Heart right ventricle (tissue), 16 donors: ENCODE measurements at places on chromosomes 2 and 18. TPM values are rescaled to one million over a fixed set of nuclear protein-coding genes. Genes with fewer than 3 reads are reported as not detected.
A peak's percentile ranks its signal among the peaks of the same experiment; 100 is the strongest.

DNA sequence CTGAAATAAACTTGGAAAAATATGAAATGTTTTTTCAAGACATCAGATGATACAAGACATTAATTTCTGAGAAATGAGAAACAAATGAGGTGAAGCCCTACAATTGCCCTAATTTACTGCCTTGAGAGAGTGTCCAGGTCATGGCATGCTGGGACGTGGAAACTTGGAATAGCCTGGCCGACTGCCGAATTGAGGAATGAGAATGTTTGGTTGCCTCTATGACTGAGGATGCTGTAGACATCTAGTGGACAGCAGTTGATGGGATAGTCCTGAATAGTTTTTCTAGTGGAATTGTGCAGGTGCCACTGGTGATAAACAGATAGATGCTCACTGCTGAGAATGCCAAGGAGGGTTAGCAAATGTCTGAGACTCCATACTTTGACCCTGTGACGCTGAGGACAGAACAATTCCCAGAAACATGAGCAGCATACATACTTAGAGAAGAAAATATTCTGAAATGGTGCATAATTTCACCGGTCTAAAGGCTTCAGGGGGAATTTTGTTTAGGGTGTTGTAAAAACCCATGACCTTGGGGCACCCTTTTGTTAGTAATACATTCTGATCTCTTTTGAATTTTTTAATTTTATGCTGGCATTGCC, 56.5 kb upstream of the CWC22 start:
- DNase-seq: no peak

TBR1 gene
- not detected for total RNA-seq

GRCh38 chr2:17515652-17516051, 2.6 kb downstream of the RAD51AP2 start:
- no peak for DNase-seq

DNA sequence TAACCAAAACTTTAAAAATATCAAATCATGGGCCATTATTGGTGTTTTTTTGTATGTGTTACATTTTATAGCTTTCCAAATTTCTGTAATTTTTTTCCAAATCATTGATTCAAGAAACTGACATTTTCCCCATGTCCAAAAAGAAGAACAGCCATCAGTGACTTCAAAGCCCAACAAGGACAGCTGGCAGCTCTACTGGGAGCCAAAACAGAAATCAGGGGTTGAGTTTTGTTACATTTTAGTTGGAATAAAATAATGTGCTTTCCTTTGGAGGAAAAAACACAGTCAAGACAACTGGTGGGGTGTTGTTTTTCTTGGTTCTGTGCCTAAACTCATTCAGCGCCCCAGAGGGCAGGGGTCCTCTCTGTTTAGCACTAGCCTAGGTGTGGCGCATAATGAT, 23.8 kb downstream of the AKAIN1 start:
- DNase-seq: no peak

AGAP1 gene
- total RNA-seq: 25.1 TPM

PIEZO2 gene
- total RNA-seq: 1.4 TPM

ICA1L gene
- 6.2 TPM for total RNA-seq

GRCh38 chr2:99865818-99866676, 276.3 kb downstream of the AFF3 start:
- no peak for DNase-seq

- no peak for DNase-seq
Observed at GRCh38 chr18:48320639-48320945, 88.6 kb downstream of the ZBTB7C start.

- no peak for DNase-seq
Observed at GRCh38 chr2:48948400-48949125, 193.0 kb upstream of the LHCGR start.

GRCh38 chr18:75156139-75156750, 52.7 kb downstream of the PTGR3 start:
- DNase-seq: no peak

DNA sequence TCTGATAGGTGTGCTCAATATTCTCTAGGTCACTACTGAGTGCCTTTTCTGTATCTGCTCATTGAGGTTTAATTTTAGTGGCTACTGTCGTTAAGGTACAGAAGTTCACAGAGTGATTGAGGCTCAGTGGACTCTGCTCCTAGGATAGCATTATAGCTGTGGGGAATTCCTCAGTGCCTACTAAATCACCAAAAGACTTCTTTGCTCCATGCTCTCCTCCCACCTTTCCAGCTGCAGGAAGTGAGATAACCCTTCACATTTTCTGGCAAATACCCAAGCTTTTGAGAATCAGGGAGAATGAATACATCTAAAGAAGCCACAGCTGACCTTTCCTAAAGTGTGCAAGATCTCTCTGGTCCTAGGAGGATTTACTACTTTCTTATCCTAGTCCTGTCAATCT, 95.2 kb upstream of the FSIP2 start:
- DNase-seq: no peak

- DNase-seq: no peak
Observed at GRCh38 chr2:197369228-197369932, 58.8 kb upstream of the ANKRD44 start.

DNA sequence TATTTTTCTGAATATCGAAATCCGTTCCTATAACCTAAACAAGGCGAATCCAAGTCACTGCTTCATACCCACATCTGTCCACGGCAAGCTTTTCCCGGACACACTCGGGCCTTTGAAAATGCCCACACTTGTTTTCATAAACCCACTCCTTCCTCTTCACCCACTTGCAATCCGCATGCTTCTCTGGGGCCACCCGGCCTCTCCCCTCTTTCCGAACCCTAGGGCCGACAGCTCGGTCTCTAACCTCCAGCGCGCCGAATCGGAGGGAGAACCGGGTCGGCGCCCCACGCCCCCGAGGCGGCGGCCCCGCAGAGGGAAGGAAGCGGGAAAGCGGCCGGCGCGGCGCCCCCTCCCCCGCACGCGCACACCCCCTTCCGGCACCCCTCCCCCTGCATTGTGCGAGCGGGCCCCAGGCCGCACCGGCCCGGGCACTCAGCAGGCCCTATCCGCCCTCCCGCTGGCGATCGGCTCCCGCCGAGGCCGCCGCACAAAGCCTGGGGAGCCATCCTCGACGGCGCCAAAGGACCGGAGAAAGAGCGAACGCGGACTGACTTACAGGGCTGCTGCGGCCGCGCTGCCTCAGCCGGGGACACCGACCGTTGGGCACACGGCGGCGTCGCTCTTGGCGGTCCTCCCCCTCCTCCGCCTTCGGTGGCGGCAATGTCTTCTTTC, 467 bp downstream of the PUM2 start:
- peak; percentile 49 for DNase-seq

MYOM1 gene
- 1,558 TPM for total RNA-seq

DNA sequence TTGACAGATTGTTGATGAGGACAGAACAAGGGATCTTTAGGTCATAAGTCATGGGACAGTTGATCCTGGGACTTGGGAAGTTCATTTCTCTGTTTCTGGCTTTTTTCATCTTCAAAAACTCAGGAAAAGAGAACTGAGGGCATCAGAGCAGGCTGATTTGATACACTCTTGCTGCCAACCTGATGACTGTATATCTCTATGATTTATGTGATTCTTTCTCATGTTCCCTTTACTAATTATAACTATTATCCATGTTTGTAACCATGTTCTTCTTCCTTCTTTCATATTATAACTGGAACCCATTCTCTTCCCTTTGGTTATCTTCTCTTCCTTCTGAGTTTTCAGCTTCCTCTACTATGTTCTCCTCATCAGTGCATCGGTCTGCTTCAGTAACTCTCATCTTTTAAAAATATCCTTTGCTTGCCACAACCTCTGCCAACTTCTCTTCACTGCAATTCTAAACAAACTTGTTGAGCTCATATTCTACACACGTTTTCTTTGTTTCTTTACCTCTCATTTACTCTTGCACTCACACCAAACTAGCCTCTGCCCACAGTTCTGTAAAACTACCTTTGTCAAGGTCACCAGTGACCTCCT, 13.5 kb downstream of the RASGRP3 start:
- DNase-seq: no peak

CLHC1 gene
- total RNA-seq: 5.9 TPM

MYO7B gene
- total RNA-seq: 0.54 TPM

DNA sequence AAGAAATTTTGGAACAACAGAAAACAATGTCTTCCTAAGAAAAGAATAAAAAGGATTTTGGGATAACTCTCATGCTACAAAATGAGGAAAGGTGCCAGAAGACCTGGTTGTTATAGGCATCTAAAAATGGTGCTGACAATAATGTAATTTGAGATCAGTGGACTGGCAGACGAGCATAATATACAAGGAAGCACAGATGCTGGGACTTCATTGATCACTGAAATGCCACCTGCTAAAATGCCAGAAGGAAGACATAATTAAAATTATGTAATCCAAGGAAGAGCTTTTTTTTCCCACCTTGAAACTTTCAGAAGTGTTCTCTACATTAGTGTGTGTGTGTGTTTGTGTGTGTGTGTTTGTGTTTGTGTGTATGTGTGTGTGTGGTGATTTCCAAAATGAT, 535.9 kb downstream of the XIRP2 start:
- no peak for DNase-seq

- no peak for DNase-seq
Observed at GRCh38 chr2:158667586-158667985, 127.5 kb upstream of the DAPL1 start.

RRM2 gene
- total RNA-seq: 0.60 TPM

- no peak for DNase-seq
Observed at GRCh38 chr18:23115683-23116096, 19.6 kb upstream of the CABLES1 start.
